ENCODE measurements at places on chromosomes 12 and 14.

DNA sequence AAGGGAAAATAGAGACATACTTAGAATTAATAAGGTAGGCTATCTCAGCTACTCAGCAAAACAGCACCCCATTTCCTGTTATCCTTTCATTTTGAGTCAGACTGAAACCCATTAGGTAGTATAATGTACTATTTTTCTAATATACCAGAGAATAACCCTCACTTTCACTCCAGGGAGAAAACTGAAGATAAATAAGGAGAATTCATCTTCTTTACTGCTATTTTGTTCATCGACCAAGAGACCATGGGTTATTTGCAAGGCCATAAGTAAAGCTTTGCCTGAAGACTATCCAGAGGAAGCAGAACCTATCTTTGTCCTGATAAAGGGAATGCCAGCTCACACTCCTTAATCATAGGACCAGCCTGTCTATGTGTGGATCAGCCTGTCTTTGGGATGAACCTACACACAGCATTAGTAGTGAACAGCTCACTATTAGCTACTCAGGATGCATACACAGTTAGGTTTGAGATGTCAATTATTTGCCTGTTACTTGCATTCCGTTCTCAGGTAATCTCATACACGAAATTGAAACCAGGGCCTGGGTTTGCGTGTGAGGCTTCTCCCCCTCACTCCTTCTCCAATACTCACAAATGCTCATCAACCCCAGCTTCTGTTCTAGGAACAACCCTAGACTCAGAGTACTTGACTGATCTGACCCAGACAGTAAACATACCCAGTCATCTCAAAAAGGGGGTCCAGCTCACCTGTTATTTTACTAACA is 124.4 kb downstream of the DAD1 start:
- H3K4me1 ChIP-seq, result no peaks in the 10 kb centered on the region
- H3K36me3 ChIP-seq, result no peaks in the 10 kb centered on the region
- no peaks in the 10 kb centered on the region for H3K27me3 ChIP-seq
- H3K27ac ChIP-seq, result no peak overlapping the region
- no peak overlapping the region for H3K4me3 ChIP-seq
- no peak for DNase-seq

GRCh38 chr12:114841557-114842251 is 157.7 kb upstream of the TBX3 start:
- no peak overlapping the region for H3K27ac ChIP-seq
- no peaks in the 10 kb centered on the region for H3K36me3 ChIP-seq
- DNase-seq, result no peak
- no peak overlapping the region for H3K4me3 ChIP-seq
- no peaks in the 10 kb centered on the region for H3K4me1 ChIP-seq
- H3K27me3 ChIP-seq, result no peaks in the 10 kb centered on the region

DNA sequence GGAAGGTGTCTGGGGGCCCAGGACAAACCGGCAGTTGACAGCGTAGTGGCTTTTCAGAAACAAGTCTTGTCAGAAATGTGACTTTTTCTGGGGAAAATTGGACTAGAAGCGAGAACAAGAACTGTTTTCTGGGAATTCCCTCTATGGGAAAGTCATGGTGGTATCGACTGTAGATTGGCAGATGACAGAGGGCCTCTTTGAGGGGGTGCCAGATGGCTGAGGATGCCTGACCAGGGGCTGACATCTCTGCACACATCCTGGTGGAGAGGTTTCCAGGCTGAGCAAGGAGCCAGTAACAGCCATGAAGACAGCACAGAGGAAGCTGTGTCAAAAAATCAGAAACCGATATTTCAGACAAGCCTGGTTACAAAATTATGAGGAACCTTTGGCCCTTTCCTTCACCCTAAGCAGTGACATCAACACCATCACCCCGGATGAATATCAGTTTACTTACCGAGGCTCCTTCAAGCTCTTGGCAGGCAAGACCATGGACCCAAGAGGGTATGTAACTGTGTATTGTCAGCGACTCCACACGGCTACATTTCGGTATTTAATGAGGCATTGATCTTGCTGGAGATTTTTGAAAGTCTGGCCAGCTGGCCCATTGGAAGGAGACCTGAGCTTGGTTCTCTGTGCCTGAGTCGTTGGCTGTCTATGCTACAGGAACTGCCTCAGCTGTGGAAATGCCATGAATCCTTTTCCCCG is 1525.3 kb upstream of the TMEM132C start:
- H3K27ac ChIP-seq, result no peak overlapping the region
- no peaks in the 10 kb centered on the region for H3K27me3 ChIP-seq
- DNase-seq, result no peak
- no peaks in the 10 kb centered on the region for H3K4me1 ChIP-seq

GRCh38 chr14:93772263-93772662 is 16.0 kb downstream of the PRIMA1 start:
- no peak overlapping the region for H3K4me3 ChIP-seq
- H3K27me3 ChIP-seq, result no peaks in the 10 kb centered on the region
- no peaks in the 10 kb centered on the region for H3K4me1 ChIP-seq
- no peak overlapping the region for H3K27ac ChIP-seq

GRCh38 chr14:54337314-54337713 is 59.5 kb upstream of the CDKN3 start:
- no peak for DNase-seq
- no peak overlapping the region for H3K4me3 ChIP-seq
- H3K27ac ChIP-seq, result no peak overlapping the region
- no peaks in the 10 kb centered on the region for H3K36me3 ChIP-seq

- H3K4me3 ChIP-seq, result no peak overlapping the region
- peaks cover 1% of the 10 kb centered on the region for H3K4me1 ChIP-seq
- no peaks in the 10 kb centered on the region for H3K36me3 ChIP-seq
Measured at GRCh38 chr14:93975791-93976476, 436 bp downstream of the ASB2 start.

- no peak overlapping the region for H3K27ac ChIP-seq
- no peak overlapping the region for H3K4me3 ChIP-seq
- H3K4me1 ChIP-seq, result peaks cover 8% of the 10 kb centered on the region
- DNase-seq, result no peak
Measured at GRCh38 chr12:109600481-109600880, 26.9 kb downstream of the MVK start.

- no peak overlapping the region for H3K4me3 ChIP-seq
- no peaks in the 10 kb centered on the region for H3K36me3 ChIP-seq
- no peak for DNase-seq
Measured at GRCh38 chr14:75497191-75497590, 25.1 kb upstream of the BATF start.

- no peak for DNase-seq
- no peaks in the 10 kb centered on the region for H3K27me3 ChIP-seq
- no peak overlapping the region for H3K4me3 ChIP-seq
- no peaks in the 10 kb centered on the region for H3K4me1 ChIP-seq
Measured at GRCh38 chr12:117403586-117404139, 42.2 kb upstream of the NOS1 start.

GRCh38 chr14:24207104-24207551 is 1.6 kb downstream of the TSSK4 start:
- H3K27ac ChIP-seq, result no peak overlapping the region
- DNase-seq, result no peak
- H3K27me3 ChIP-seq, result no peaks in the 10 kb centered on the region
- no peaks in the 10 kb centered on the region for H3K4me1 ChIP-seq

- H3K27ac ChIP-seq, result no peak overlapping the region
- H3K4me3 ChIP-seq, result no peak overlapping the region
- no peak for DNase-seq
Measured at GRCh38 chr14:70943838-70944237, 36.6 kb downstream of the PCNX1 start.

DNA sequence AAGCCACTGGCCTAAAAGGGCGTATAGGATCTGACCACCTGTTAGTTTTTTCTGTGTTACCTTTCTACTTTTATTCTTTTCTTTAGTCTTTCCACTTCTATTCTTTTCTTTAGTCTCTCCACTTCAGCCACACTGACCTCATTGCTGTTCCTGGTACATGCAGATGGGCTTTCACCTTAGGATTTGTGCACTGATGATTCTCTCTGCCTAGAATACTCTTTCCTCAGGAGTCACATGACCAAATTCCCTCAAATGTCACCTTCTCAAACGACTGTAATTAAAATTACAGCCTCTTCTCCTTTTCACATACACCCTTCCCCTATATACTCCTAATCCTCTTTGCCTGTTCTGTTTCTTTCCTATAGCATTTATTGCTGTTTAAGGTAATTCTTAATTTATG is 36.0 kb downstream of the GPHN start:
- no peak for DNase-seq
- no peaks in the 10 kb centered on the region for H3K27me3 ChIP-seq
- no peaks in the 10 kb centered on the region for H3K36me3 ChIP-seq
- H3K4me1 ChIP-seq, result no peaks in the 10 kb centered on the region
- no peak overlapping the region for H3K4me3 ChIP-seq
- no peak overlapping the region for H3K27ac ChIP-seq

- no peak overlapping the region for H3K27ac ChIP-seq
- H3K27me3 ChIP-seq, result no peaks in the 10 kb centered on the region
- no peaks in the 10 kb centered on the region for H3K4me1 ChIP-seq
- H3K4me3 ChIP-seq, result no peak overlapping the region
- H3K36me3 ChIP-seq, result no peaks in the 10 kb centered on the region
- DNase-seq, result no peak
Measured at GRCh38 chr12:63238892-63239291, 87.9 kb upstream of the AVPR1A start.

- no peaks in the 10 kb centered on the region for H3K27me3 ChIP-seq
- no peaks in the 10 kb centered on the region for H3K36me3 ChIP-seq
- H3K4me1 ChIP-seq, result no peaks in the 10 kb centered on the region
- H3K4me3 ChIP-seq, result no peak overlapping the region
- H3K27ac ChIP-seq, result no peak overlapping the region
Measured at GRCh38 chr12:127280393-127281275, 986.3 kb upstream of the TMEM132C start.

GRCh38 chr12:87329076-87329863 is 699.9 kb downstream of the C12orf50 start:
- no peaks in the 10 kb centered on the region for H3K36me3 ChIP-seq
- H3K4me3 ChIP-seq, result no peak overlapping the region
- DNase-seq, result no peak

GRCh38 chr14:29905543-29905942 is 22.1 kb downstream of the PRKD1 start:
- no peaks in the 10 kb centered on the region for H3K36me3 ChIP-seq
- H3K4me1 ChIP-seq, result peaks cover 8% of the 10 kb centered on the region
- DNase-seq, result no peak

DNA sequence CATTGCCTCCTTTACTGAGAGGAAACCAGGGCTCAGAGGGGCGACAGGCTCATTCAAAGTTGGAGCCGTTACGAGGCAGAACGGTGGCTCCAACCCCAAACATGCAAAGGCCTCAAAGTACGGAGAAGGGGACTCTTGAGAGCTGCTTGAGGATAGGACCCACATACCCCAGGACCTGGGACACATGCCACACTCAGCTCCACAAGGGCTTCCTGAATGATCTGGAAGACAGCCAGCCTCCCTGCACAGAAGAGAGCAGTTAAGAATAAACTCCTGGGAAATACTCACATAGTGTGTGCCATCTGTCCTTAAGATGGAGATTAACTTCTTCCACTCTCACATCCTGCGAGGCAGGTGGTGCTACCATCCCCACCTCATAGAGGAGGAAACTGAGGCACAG is 26.6 kb upstream of the NXPH4 start:
- H3K27me3 ChIP-seq, result no peaks in the 10 kb centered on the region
- no peaks in the 10 kb centered on the region for H3K4me1 ChIP-seq
- H3K36me3 ChIP-seq, result no peaks in the 10 kb centered on the region
- H3K27ac ChIP-seq, result no peak overlapping the region
- no peak for DNase-seq

GRCh38 chr14:100526057-100526456 is 61.2 kb downstream of the BEGAIN start:
- DNase-seq, result no peak
- no peaks in the 10 kb centered on the region for H3K36me3 ChIP-seq
- no peak overlapping the region for H3K27ac ChIP-seq
- no peaks in the 10 kb centered on the region for H3K27me3 ChIP-seq
- H3K4me3 ChIP-seq, result no peak overlapping the region

- DNase-seq, result no peak
- no peaks in the 10 kb centered on the region for H3K4me1 ChIP-seq
- H3K36me3 ChIP-seq, result no peaks in the 10 kb centered on the region
- H3K27me3 ChIP-seq, result no peaks in the 10 kb centered on the region
- H3K27ac ChIP-seq, result no peak overlapping the region
Measured at GRCh38 chr14:86790408-86791364, 1202.3 kb downstream of the GALC start.

DNA sequence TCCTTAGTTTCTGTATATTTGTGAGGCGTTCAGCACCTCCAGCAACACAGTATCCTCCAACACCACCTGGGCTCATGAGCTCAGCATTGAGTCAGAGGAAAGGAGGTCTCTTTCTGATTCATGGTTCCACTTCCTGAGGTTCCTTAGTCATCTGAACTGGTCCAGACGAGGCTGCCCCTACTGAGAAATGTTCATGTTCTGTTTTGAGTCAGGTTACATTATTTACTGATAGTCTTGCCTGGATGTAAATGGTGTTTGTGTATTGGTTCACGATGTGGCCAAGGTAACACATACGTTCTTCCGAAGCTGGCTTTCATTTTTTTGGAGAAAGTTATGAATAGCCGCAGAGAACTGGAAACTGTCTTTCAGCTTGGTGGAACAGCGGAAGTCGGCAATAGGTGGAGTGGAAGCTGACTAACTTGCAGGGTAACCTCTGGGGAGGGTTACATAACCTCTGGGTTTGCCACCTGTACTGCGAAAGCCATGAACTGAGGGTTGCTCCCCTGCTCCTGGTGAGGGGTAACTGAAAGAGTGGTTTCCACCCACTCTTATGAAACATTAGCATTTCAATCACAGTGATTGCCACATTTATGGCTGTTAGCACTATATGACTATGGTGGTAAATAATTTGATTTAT is 42.2 kb upstream of the MANSC4 start:
- H3K27ac ChIP-seq, result no peak overlapping the region
- peak; percentile 61 for DNase-seq
- peaks cover 7% of the 10 kb centered on the region for H3K4me1 ChIP-seq
- H3K27me3 ChIP-seq, result no peaks in the 10 kb centered on the region
- no peaks in the 10 kb centered on the region for H3K36me3 ChIP-seq
- no peak overlapping the region for H3K4me3 ChIP-seq

DNA sequence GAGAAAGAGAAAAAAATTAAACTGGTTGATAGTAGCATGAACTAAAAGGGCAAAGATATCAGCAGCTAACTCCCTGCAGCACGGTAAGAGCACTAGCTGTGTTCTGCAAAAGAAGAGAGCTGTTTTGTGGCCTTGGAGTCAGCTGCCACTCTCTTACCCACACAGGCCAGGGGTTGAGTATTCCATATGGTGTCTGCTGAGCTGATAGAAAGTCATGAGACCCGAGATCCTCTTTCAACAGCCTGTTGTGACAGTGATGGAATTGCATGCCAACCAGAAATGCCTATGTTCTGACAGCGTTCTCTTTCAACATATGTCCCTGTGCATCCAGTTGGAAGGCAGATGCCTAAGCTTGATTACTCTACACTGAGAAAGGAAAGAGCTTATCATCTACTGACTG is 39.9 kb downstream of the TMTC1 start:
- H3K27me3 ChIP-seq, result no peaks in the 10 kb centered on the region
- H3K36me3 ChIP-seq, result no peaks in the 10 kb centered on the region
- H3K4me3 ChIP-seq, result no peak overlapping the region
- H3K27ac ChIP-seq, result no peak overlapping the region
- no peak for DNase-seq
- no peaks in the 10 kb centered on the region for H3K4me1 ChIP-seq

Measured in Panc1 (cell line).